Activated CD8-positive, alpha-beta T cell treated with anti-CD3 and anti-CD28 coated beads, Interleukin-2, amount 10 ng/mL, durations not matched to agents 7 days and 5 days (primary cell): ENCODE measurements at places on chromosomes 1 and 21.
A peak's percentile ranks its signal among the peaks of the same experiment; 100 is the strongest.

DNA sequence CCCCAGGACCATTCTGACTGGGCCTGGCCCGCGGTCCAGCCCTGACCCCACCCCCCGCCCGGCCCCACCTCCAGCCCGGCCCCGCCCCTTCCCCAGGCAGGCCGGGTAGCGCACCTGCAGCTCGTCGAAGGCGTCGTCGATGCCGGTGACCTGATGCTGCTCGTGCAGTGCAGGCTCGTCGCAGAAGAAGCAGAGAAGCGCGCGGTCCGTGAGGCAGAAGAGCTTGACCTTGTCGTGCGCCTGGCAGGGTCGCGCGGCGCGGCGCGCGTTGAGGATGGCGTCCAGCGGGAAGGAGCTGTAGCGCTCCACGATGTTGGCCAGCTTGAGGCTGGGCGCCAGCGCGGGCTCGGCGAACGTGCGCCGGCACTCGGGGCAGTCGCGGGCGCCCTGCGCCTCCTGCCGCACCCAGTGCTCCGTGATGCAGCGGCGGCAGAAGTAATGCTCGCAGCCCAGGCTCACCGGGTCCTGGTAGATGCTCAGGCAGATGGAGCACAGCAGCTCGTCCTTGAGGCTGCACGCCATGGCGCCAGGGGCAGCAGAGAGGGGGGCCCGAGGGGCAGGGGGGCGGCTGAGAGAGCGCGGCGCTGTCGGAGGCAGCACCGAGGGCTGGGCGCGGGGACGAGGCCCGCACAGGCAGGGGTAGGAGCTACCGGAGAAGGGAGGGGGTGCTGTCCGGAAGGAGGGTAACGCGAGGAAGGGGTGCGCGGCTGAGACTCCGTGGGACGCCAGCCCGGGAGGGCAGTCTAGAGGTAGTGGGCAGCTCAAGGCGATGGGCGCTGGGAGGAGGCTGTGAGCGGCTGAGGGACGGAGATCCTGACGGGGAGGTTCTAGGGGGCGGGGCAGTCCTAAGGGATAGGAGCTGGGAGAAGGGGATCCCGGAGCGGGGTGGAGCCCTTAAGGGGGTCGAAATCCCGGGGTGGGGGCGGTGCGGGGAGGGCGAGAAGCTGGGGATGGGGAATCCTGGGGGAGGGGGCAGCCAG is 642 bp downstream of the TRIM62 start:
- peak; percentile 84 for DNase-seq

DNA sequence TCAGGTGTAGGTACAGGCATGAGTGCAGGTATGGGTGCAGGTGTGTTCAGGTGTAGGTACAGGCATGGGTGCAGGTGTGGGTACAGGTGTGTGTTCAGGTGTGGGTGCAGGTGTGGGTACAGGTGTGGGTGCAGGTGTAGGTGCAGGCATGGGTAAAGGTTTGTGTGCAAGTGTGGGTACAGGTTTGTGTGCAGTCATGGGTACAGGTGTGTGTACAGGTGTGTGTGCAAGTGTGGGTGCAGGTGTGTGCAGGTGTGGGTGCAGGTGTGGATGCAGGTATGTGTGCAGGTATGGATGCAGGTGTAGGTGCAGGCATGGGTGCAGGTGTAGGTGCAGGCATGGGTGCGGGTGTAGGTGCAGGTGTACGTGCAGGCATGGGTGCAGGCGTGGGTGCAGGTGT is 79.4 kb upstream of the ACTL8 start:
- no peak for DNase-seq

- DNase-seq, result no peak
These were observed 102.0 kb downstream of the ERG start for GRCh38 chr21:38396325-38396724.

- no peak for DNase-seq
These were observed 342.5 kb upstream of the ADGRL2 start for GRCh38 chr1:81458186-81458585.

DNA sequence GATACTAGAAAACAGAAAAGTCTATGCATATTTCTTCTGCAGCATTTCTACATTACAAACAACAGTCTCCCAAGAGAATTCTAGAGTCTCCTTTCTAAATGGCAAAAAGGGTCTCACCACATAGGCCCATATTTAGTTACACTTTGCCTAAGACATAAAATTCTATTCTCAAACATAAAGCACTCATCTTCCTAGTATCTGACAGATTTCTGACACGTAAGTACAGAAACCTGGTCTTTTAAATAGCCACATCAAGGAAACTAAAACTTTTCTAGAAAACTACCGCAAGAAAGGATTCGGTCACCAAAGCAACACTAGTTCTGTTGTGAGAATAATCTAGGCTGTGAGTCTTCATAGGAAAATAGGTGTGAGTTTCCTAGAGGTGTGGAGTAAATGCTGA is 33.6 kb upstream of the CTSK start:
- peak; percentile 38 for DNase-seq

DNA sequence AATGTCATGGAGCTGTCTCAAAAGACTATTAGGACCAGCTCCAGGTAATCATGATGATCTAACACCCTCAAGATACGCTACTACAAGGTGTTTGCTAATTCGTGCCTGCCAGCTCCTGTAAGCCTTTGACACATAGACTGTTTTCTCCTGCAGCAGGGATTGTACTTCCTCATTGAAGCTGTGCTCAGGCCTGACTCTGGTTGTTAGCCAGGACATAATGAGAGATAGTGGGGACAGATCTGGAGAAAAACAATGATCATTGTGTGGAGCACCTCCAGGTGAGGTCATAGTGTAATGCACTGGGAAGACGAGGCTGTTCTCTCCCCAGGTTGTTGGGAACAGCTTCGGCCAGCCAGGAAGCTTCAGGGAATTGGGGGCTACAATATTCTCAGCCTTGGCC is 94.6 kb downstream of the SETD4 start:
- no peak for DNase-seq

GRCh38 chr1:96346719-96347118 is 374.9 kb upstream of the PTBP2 start:
- no peak for DNase-seq

GRCh38 chr1:8930116-8930515 is 15.6 kb upstream of the CA6 start:
- no peak for DNase-seq

DNA sequence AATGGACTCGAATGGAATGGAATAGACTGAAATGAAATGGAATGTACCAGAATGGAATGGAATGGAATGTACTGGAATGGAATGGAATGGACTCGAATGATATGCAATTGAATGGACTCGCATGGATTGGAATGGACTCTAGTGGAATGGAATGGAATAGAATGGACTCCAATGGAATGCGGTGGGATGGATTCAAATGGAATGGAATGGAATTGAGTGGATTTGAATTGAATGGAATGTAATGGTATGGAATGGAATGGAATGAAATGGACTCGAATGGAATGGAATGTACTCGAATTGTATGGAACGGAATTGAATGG is 99.6 kb upstream of the FBXO28 start:
- DNase-seq, result no peak

DNA sequence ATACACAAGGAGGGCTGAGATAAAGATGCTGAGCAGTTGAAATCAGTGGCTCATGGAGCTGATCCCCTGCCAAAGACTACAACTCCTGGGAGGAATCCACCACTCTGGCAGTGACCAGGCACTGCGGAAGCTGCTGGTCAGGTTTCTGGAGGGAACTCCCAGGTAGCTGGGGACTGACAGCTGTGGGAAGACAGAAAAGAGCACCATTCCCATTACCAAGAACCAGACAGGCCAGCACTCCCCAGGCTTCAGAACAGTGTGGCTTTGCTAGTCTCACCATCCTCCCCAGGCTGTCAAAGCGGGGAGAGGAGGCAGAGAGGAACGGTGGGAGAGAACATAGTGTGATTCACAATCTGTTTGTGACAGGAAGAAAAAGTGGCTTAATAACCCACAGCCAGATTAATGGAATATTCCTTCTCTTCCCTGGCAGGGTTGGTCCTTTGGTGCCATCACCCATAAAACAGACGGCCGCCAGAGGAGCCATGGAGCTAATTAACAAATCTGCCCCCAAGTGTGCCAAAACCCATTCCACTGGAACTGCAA is 92.1 kb downstream of the MAB21L3 start:
- DNase-seq, result no peak

- DNase-seq, result no peak
These were observed 154.3 kb downstream of the COQ8A start for GRCh38 chr1:227094249-227094966.

DNA sequence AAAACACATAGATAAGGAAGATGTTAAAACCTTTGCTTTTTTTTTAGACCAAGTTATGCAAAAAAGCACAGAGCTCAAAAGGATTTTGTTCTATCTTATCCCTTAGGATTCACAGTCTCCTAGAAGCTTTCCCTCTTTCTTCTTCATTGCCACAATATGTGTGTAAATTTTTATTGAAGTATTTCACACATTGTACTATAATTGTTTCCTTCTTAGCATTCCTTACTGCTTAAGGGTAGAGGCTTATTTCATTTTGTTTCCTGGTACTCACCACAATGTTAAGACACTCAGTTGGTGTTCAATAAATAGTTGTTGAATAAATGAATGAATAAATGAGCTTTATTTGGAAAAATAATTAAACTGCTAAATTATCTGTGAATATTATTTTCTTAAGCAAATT is 29.9 kb upstream of the SLC19A2 start:
- no peak for DNase-seq

DNA sequence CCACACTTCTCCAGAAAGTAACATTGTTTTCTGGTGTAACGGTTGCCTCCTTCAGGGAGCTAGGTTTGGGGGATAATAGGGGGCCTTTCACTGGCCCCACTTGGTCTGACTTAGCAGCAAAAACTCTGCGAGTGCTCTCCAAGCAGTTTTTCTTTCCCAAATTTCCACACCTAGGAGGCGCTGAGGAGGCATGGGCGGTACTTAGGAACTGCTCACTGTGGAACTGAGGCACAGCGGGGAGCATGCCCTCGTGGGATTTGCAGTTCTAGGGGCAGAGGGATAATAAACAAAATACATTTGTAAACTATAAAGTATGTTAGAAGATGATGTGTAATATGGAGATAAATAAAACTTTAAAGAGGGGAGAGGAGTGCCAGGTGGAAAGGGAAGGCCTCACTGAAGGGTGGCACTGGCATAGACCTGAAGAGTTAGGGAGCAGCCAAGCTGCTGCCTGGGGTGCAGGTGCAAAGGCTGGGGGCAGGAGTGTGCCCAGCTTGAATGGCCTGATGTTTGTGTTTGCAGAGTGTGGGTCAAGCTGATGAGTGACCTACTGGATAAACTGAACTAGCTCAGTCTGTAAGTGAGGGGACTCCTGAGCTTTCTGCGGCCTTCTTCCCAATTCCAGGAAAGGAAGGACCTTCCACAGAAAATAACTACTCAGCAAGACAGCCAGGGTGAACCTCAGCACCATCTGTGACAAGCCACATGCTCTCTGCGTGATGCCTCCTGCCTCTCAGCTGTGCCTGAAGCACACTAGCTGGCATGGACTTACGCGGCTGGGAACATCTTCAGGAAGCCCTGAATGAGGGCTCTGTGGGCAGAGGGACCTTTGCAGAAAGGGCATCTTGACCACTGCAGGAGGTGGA is 1.9 kb downstream of the EPHX1 start:
- no peak for DNase-seq

GRCh38 chr1:221527302-221527701 is 214.6 kb downstream of the DUSP10 start:
- no peak for DNase-seq

GRCh38 chr21:23585419-23585818 is 2021.9 kb downstream of the MRPL39 start:
- DNase-seq, result no peak

- DNase-seq, result no peak
These were observed 262.4 kb downstream of the ST6GALNAC3 start for GRCh38 chr1:76336931-76337371.

- no peak for DNase-seq
These were observed 14.9 kb downstream of the TMEM51 start for GRCh38 chr1:15168479-15168878.

DNA sequence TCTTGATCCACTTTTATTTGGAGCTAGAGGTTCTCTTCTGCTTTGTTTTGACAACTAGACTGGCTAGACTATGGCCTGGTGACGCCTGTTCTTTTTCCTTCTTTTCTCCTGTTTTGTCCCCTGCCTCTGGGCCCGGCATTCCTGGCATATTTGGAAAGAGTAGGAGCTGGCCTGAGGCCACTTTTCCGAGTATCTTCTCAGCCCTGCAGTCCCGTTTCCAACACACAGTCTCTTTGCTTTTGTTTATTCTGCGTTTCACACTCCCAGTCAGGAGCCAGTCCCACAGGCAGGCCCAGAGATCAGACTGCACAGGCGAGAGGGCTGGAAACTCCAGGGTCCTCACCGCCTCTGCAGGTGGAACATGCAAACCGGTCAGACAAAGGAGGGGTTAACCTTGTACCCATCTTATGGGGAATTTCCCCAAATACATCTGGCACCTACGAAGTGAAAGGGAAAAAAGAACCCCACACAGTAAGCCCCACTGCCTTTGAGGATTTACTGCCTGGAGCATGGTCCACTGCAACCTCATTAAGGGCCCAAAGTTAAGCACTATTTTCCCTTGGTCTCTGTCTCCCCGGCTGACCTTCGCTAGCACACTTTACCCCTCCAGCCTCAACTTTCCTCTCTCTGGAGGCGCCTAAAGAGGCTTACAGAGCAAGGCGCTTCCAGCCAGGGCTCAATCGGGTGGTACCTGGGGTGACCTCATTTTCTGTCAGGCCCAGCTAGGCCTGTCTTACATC is 141.1 kb downstream of the TOMM20 start:
- no peak for DNase-seq

DNA sequence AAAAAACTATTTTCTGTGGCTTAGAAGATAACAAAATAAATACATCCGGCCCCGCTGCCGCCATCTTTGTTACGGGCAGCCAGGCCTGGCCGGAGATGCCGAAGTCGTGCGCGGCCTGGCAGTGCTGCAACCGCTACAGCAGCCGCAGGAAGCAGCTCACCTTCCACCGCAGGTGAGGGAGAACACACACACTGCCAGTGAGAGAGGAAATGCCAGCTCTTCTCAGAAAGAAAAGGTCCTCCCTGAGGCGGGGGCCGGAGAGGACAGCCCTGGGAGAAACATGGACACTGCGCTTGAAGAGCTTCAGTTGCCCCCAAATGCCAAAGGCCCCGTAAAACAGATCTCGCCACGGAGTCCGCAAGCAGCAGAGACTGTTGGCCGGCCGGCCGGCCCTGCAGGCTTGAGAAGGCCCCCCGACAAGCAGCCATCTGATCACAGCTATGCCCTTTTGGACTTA is 323.2 kb downstream of the AMY1C start:
- no peak for DNase-seq

DNA sequence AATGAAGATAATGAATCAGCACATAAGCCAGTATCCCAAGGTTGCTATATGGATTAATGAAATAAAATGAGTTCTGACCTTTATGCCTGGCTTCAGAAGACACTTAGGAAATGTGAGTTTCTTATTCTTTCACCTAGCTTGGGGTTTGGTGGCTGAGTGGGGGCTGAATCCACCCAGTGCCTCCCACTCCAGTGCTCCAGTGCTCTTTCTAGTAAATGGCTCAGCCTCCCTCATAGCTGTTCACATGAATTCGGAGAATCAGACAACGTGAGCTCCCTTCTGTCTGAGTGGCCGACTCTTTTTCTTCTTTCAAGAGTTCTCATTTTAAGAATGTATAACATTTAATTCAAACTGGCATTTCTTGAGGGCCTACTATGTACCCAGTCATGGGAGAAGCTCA is 43.5 kb downstream of the TRABD2B start:
- DNase-seq, result no peak
